Stimulated activated CD4-positive, alpha-beta T cell treated with anti-CD3 and anti-CD28 coated beads, TNF-alpha, amount 100 ng/mL, for 48 hours (primary cell): ENCODE measurements at places on chromosomes 1 and 21.

DNA sequence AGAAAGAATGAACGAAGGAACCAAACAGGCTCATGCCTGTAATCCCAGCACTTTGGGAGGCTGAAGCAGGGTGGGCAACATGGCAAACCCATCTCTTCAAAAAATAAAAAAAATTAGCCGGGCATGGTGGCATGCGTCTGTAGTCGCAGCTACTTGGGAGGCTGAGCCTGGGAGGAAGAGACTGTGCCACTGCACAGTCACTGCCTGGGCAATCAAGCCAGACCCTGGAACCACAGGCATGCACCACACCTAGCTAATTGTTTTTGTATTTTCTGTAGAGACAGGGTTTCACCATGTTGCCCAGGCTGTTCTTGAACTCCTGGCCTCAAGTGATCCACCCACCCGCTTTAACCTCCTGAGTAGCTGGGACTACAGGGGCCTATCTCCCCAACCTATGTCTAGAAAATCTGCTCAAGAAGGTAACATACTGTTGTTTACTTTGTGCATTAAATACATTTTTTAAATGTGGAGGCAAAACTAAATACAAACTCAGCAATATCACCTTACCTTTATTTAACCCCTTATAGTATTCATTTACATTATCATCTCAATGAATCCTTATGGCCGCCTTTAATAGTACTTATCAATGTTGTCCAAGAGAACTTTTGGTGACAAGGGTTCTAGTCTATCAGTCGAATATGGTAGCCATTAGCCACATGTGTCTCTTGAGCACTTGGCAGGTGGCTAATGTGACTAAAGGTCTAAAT is 2.7 kb downstream of the KHDC4 start:
- DNase-seq, result no peak

- DNase-seq, result no peak
Observed at GRCh38 chr21:26804895-26805609, 40.2 kb downstream of the ADAMTS1 start.

GRCh38 chr1:36300526-36300925 is 5.6 kb upstream of the SH3D21 start:
- DNase-seq, result peak; percentile 18

DNA sequence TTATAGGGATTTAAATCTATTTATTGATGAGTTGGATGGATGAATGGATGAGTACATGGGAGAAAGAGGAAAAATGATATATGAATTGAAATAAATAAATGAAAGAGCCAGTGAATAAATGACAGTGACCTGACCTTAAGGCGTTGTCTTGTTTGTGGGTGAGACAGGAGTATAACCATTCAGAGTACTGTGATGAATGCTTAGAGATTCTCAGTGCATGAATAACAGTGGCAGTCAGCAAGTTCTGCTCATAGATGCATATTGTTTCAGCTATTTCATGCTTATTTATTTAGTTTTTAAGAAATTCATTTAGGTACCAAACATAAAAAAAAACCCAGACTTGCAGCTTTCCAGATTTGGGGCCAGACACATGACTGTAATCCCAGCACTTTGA is 116.4 kb downstream of the FGGY start:
- no peak for DNase-seq

- no peak for DNase-seq
Observed at GRCh38 chr1:53618500-53619366, 120.2 kb downstream of the GLIS1 start.

DNA sequence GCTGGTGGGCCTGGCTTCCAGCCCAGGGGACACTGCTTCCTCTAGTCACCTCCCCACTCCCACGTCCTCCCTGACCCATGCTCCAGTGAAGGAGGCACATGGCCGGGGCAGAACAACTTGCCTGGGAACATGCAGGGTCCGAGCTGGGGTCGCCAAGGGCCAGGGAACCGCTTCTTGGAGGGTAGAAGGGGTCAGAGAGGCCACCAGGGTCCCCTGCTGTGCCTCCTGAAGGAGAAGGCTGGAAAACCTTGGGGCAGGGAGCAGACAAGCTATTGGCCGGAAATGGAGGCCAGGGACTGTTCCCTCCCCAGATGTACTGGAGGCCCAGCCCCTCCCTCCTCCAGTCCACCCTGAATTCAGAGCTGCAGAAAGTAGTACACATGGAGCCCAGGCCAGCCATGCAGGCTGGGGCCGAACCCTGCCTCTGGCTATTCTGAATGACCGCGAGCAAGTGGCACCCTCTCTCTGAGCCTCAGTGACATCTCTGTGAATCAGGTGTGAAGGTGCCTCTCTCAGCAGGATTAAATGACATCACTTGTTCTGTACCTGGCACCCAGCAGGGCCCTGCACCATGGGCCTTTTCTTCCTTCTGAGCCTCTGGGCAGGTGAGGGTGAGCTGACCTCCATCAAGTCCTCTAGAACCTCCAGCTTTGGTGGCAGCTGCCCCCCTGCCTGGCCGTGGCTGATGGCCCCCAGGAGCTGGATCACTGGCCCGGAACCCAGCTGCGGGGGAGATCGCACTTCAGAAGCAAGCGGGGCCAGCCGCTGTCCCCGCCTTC is 15.7 kb downstream of the SPOCD1 start:
- no peak for DNase-seq

- no peak for DNase-seq
Observed at GRCh38 chr1:180560868-180561600, 2.3 kb downstream of the OVAAL start.

- no peak for DNase-seq
Observed at GRCh38 chr1:198298640-198299039, 141.8 kb downstream of the NEK7 start.

DNA sequence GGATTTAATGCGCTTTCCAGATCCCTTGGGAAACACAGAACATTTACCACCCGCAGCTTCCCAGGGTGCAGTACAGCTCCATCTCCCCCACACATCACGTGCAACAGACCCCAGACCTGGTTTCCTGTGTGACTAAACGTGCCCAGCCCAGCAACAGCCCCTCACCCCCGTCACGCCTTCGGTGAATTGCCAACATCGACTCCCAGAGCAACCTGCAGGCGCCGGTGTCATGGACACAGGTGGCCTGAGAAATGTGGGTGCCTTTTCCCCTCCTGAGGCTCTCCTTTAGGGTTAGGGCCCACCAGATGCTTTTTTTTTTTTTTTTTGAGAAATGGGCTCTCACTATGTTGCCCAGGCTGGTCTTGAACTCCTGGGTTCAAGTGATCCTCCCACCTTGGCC is 24.2 kb upstream of the SUMO3 start:
- DNase-seq, result no peak

DNA sequence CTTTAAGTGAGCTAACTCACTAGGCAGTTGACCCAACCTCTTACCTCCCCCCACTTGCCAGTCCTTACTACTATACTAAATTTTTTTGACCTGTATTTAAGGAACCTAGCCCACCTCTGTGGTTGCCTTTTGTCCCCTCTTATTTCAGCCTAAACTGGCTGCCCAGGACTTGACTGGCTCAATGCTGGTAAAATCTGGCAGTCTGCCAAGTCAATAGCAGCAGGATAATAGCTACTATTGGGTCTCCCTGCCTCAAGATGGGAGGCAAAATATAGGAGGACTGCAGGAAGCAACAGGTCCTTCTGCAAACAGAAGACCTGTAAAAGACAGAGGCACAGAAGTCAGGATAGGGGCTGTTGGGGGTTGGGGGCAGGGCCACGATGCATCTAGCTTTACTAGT is 144.2 kb upstream of the POGK start:
- DNase-seq, result no peak

DNA sequence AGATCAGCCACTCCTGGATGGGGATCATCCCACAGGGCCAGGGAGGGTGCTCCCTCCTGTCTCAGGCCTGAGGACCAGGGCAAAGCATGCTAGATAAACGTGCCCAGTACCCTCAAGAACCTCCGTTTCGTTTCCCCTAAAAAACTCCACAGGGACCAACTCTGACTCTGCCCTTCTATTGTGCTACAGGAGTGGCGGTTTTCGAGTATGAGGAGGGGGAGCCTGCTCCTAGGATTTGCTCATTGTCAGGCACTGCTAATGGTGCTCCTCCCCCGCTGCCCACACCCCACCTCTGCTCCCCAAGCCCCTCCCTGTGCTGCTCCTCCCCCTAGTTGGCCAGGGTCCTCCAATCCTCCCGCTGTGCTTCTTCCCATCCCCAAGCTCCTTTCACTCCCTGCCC is 32.0 kb downstream of the PGBD5 start:
- DNase-seq, result no peak

- no peak for DNase-seq
Observed at GRCh38 chr1:58434181-58434580, 112.3 kb downstream of the OMA1 start.

DNA sequence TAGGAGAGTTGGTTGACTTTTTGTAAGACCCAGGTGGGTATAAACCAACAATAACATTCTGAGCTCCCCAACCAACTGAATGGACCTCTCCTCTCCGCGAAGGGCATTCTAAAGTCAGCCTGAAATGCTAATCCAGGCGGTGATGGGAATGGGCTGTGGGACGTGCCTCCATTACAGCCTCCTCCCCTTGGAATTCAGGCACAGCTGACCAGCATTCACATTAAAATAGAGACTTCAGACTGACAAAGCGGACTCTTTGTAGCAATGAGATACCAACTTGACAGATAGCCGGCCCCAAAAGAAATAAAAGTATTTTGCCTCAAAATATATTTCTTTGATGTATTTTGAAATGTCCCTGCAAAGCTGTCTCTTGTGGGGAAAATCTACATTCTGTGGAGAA is 101.7 kb downstream of the KIF26B start:
- no peak for DNase-seq

GRCh38 chr1:160836981-160837557 is 25.6 kb downstream of the CD244 start:
- DNase-seq, result no peak

GRCh38 chr21:42640486-42640885 is 12.9 kb upstream of the PDE9A start:
- DNase-seq, result no peak

- DNase-seq, result no peak
Observed at GRCh38 chr1:6889875-6890480, 104.7 kb downstream of the CAMTA1 start.

GRCh38 chr1:1462318-1462966 is 9.1 kb upstream of the ATAD3B start:
- DNase-seq, result no peak

DNA sequence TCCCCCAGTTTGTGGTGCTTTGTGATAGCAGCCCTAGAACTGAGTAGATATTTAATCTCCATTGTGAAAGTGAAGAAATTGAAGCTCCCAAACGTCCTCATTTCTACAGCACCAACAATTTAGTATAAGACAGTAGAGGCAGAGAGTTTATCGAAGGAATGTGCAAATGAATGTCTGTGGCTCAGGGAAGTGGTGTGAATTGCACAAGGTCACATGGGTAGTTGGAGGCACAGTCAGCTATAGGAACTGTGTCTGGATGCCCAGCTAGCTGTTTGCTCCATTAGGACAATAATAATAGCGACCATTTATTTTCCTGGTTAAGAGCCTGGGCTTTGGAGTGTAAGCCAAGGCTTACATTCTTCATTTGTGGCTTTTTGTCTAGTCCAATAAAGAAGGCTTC is 144.4 kb upstream of the USP24 start:
- DNase-seq, result no peak

DNA sequence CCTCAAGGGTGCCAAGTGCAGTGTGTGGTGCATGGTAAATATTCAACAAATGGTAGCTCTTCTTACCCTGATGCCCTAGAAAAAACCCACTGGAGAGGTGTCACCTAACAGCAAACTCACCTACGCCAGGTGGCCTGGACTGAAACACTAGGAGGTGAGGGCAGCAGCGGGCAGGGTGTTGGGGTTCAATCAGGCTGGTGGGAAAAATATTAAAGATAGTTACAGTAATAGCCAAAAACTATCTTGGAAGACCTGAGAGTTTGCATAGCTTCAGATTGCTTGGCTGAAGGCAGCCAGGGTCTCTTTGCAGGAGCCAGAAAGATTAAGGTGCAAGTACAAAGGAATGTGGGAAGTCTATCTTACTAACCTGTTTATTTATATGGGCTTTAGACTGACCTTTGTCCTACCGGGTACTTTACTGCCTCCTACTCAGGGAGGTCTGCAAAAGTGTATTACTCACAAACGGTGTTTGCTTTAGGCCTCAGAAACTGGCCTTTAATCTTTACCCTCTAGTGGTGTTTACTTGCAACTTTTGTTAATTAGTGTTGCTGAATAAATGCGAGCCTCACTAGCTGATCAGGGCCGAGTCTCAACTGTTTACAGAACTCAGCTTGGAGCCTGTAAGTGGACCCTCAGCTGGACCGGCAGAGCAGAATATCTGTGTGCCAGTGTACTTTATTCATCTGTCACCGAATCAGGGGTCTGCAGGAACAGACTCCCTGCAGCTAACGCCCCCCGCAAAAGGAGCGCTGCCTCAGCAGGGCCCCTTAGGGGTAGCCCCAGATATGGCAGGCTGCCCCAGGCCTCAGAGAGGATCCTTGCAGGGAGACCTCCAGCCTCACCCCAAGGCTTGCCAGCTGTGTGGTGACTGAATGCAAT is 63.9 kb downstream of the SYF2 start:
- DNase-seq, result no peak

GRCh38 chr1:94801919-94802546 is 18.1 kb upstream of the SLC44A3 start:
- no peak for DNase-seq

- no peak for DNase-seq
Observed at GRCh38 chr1:167453123-167453522, 65.2 kb downstream of the CD247 start.

DNA sequence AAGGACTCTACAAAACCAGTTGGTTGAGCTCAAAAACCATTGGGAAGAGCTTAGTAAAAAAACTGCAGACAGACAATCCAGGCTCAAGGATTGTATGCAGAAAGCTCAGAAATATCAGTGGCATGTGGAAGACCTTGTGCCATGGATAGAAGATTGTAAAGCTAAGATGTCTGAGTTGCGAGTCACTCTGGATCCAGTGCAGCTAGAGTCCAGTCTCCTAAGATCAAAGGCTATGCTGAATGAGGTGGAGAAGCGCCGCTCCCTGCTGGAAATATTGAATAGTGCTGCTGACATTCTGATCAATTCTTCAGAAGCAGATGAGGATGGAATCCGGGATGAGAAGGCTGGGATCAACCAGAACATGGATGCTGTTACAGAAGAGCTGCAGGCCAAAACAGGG is 104.0 kb upstream of the BMP8A start:
- no peak for DNase-seq

DNA sequence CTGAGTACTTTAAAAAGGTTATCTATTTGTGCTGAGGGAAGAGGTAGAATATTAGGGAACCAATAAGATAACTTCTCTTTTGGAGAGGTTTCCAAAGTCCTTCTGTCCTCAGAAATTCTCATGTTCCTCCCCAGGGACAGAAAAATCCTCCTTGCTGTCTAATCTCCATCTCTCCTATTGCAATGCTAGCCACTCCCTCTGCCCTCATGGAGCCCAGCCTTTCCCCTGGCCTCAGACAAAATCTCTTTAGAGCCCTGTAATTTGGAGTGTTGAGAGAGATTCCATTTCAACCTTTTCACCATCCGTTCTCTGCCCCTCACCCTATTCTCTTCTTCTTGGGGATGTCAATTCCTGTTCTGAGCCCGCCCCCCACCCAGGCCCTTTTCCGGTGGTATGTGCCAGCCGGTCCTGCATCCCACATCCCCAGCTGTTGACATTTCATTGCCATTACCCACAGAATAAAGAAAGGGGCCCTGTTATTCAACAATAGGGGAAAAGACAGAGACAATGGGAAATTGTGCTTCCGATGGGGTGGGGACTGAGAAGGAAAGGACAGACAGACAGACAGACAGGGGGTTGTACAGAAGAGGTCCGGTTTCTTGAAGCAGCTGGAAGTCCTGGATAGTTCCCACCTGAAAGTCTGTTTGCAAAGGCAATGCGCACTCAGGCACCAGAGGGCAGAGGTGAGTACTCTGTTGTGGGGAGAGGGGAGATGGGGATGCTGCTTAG is at the start of gene HAPLN2:
Gene HAPLN2 (plus strand): TSS at position 563 of the 729 bp plus-strand sequence. CDS start 4,076 bp downstream, outside the sequence.
- no peak for DNase-seq
